ENCODE measurements at places on chromosomes 1 and 21.

- DNase-seq, result no peak
Observed at GRCh38 chr1:151142411-151143056, 3.9 kb downstream of the SEMA6C start.

- no peak for DNase-seq
Observed at GRCh38 chr1:42943166-42943565, 15.5 kb downstream of the SLC2A1 start.

DNA sequence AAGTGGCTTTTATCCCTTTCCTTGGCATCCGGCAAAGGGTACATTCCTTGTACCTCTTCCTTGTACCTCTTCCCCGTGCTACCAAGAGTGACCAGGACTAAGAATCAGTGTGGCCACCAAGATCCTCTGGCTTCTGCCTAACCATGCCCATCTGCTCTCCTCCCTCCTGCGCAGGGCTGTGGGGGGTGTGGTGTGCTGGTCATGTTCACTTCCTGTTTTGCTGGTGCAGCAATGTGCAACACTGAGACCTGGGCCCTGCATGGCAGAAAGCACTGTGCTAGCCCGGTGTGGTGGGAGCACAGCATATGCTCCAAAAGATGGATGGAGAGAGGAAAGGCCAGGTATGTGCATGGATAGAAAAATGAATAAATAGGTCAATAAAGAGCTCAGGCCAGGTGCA lies 33.3 kb upstream of the TENT5C start:
- DNase-seq, result no peak

- no peak for DNase-seq
Observed at GRCh38 chr21:14677013-14677412, 130.9 kb upstream of the SAMSN1 start.

DNA sequence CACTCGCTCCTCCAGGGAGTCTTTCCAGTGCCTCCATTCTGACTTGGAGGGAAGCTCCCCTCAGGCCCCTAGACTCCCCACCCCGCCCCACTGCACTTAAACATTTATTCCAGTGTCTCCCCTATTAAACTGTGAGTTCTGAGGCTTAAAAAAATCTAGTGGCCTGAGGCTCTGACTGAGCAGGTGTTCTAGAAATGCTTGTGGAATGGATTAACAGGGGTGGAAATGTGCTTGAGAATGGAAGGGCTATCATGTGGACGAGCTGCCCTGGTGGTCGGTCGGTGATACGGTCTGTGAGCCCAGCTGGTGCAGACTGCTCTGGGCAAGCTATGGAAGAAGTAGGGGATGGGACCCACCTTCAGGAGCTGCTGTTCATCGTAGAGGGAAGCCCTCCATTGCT lies 130.2 kb downstream of the PEX14 start:
- no peak for DNase-seq

DNA sequence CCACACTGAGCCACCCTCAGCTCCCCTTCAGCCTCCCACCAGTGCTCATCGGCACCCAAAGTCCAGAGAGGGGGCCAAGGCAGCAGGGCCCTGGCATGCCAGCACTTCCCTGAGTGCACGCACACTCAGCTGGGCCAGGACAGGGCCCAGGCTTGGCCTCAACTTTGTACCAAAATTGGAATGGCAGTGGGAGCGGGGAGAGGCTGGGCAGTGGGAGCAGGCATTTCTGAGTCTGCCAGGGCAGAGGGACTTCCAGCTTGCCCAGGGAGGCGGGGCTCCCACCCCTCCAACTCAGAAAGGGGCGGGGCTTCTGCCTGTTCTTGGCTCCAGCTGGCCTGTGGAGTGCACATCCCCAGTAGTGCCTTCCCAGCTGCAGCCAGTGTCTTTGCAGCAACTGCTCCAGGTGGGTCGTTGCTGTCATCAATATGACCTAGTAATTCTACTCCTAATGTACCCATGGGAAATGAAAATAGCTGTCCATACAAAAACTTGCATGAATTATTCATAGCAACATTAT lies 10.3 kb upstream of the SNX7 start:
- no peak for DNase-seq

- DNase-seq, result no peak
Observed at GRCh38 chr1:240254006-240254405, 162.3 kb downstream of the FMN2 start.

GRCh38 chr21:24418671-24419070 lies 1188.6 kb downstream of the MRPL39 start:
- no peak for DNase-seq

DNA sequence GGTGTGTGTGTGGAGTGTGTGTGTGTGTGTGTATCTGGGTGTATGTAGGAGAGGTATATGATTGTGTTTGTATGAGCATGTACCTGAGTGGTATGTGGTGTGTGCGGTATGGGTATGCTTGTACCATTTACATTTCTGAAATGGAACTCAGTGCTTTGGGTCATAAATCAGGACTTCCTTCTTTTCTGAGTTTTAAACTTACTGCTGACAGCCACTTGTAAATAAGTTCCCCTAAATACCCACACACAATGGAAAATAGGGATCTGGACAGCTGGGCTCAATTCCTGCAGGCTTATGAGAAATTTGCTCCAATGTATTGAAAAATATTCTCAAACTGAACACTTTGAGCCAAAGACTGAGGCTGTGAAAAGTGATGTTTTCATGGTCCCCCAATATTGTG lies 293.6 kb downstream of the HLX start:
- DNase-seq, result no peak
